ENCODE measurements at places on chromosomes 16 and 17. TPM values are rescaled to one million over a fixed set of nuclear protein-coding genes. Genes with fewer than 3 reads are reported as not detected.

- peak overlapping the region; percentile 15 for H3K27ac ChIP-seq
- H3K27me3 ChIP-seq: no peaks in the 10 kb centered on the region
- H3K4me3 ChIP-seq: no peak overlapping the region
- DNase-seq: no peak
Measured at GRCh38 chr17:4919511-4920047, 12.5 kb upstream of the GP1BA start.

The VASN gene
- 9.1 TPM for total RNA-seq

DNA sequence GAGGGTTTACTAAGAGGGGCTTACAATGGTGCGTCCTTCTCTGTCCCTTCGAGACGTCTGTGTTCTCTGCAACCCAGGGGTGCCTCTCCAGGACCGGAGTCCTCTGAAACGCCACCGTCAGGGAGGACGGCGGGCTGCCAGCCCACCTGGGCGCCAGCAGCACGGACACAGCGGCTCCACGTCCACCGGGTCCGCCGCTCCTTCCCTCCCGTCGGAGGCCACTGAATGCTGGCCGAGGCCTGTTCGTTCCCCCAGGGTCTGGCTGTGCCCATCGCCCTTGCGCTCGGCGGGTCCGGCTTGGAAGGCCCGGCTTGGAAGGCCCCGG is 403 bp downstream of the TEPSIN start:
- peaks cover 27% of the 10 kb centered on the region for H3K4me1 ChIP-seq
- no peaks in the 10 kb centered on the region for H3K36me3 ChIP-seq
- DNase-seq: no peak
- H3K4me3 ChIP-seq: peak overlapping the region; percentile 70
- no peaks in the 10 kb centered on the region for H3K27me3 ChIP-seq
- H3K27ac ChIP-seq: no peak overlapping the region

DNA sequence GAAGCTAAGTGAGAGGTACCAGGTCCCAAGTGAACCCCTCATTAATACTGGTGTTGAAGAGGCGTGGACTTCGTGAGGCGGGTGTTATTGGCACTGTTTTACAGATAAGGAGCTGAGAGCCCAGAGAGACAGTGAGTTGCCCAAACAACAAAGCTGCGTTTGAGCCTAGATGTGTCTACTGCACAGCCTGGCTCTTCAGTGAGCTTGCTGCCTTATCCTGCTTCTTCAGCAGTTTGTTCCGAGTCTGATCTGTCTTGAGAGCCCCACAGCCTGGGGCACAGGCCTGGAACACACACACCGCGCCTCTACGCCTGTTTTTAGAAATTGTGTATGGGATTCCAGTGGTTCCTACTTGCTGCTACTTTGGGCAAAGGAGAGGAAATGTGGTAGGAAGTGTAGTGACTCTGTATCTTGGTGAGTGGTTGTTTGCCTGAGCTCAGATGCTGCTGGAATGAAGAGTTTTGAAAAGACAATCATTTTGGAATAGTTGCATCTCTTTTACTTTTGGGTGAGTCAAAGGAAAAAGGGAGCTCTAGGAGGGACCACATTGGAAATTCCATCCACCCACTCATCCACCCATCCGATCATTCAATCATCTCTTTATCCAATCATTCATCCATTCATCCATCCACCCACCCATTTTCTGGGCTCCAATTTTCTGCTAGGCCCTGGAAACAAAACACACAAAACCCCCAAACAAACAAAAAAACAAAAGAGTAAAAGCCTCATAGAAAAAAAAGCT is 22.3 kb upstream of the PLCG2 start:
- no peaks in the 10 kb centered on the region for H3K36me3 ChIP-seq
- no peaks in the 10 kb centered on the region for H3K27me3 ChIP-seq
- H3K27ac ChIP-seq: no peak overlapping the region

The EFCAB5 gene
- 0.59 TPM for total RNA-seq

DNA sequence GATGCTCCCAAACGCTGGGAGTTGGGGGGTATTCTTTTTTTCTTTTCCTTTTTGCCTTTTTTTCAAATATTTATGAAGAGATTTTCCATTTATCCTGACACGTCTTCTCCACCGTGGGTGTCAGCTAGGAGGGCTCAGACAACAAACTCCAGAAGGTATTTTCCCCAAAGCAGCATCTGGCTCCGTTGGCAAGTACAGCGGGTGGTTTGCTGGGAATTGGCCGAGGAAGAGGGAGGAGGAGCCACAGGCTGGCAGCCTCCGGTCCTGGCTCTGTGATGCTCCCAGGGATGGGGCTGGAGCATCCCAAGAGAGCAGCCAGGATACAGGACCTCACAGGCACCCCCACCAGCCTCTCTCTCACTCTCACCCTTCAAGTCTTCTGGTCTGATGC is 10.9 kb upstream of the CACNG4 start:
- H3K27me3 ChIP-seq: no peaks in the 10 kb centered on the region
- H3K4me3 ChIP-seq: no peak overlapping the region
- H3K27ac ChIP-seq: no peak overlapping the region

DNA sequence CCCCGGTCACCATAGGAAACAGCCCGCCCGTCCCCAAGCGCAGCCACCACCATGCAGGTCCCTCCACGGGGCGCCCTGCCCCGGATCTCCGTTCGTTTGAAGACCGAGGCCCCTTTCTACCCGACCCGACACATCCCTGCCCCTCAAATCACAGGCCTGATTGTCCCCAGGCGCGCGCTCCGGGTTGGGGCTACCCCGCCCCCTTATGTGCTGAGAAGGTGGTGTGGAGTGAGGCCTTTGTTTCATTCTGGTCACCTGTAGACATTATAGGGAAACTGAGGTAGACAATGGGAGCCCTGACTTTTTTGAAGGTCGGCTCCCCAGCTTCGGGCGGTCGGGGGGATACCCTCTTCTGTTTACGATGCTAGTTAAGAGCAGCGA is 763 bp upstream of the ACTG1 start:
- peaks cover 16% of the 10 kb centered on the region for H3K27me3 ChIP-seq
- peak overlapping the region; percentile 75 for H3K4me3 ChIP-seq
- H3K36me3 ChIP-seq: peaks cover 38% of the 10 kb centered on the region
- peak overlapping the region; percentile 91 for H3K27ac ChIP-seq

DNA sequence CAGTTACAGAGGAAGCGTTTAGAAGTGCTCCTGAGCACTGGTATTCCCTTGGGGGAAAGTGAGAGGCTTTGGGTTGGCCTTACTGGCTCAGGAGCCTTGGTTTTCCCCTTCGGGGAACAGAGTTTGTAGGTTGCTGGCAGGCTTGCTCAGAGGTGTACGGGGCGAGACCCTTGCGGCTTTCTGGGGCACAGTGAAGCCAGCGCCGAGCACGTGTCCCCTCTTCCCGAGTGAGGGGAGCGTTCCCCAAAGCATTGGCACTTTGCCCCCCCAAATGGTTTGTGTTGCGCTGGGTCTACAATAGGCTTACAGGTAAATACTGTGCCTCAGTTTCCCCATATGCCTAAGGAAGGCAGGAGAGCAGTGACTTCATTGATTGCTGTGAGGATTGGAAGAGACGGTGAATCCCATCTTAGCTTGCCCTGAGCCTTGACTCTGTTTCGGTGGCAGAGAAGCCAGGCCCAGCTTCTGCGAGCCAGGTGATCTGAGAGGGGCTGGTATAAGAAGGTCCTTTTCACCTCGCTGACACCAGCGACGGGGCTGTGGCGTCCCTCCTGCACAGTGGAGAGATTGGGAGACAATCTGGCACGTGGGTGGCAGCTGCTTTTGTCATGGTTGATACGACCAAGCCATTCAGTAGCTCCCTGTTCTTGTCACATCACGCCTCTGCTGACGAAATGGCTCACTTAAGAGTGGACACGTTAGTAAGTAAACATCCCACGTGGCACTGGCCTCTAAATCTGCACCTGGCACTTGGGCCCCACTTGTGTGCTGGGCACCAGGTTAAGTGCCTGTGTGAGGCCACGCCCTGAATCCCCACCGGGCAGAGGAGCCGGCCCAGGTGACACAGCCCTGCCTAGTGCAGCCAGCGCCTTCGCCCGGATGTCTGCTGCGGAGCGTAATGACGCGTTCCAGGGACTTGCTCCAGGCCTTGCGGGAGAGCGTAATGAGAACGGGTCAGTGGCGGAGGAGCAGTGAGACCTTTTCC is 55.0 kb downstream of the MEAK7 start:
- no peaks in the 10 kb centered on the region for H3K27me3 ChIP-seq
- DNase-seq: no peak
- H3K27ac ChIP-seq: 0 out of 2 replicates have a peak overlapping the region, but pooled peaks have one; percentile 54
- no peaks in the 10 kb centered on the region for H3K4me1 ChIP-seq

The TBC1D3I gene
- 0.39 TPM for total RNA-seq

Measured in WTC11 (cell line).